ENCODE measurements at places on chromosomes 12 and 14.

- peak; percentile 70 for DNase-seq
Observed at GRCh38 chr12:75720812-75721641, 209.6 kb upstream of the KRR1 start.

DNA sequence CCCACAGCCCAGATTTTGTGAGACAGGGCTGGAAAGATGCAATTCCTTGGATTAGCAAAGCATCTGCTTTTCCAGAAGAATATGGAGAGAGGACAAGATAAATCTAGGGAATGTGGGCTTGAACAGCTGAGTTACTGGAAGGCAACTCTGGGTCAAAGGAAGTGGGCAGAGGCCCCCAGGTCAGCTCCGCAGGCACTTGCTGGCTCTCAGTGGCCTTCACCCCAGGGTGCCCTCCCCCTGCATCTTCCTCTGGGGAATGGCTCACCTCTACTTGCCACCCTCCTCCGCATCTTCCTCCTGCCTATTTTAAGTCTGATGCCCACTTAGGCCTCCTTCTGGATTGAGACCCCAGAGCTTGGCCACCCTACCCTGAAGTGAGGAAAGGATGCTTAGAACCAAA lies 10.5 kb upstream of the PNMA1 start:
- DNase-seq = no peak

DNA sequence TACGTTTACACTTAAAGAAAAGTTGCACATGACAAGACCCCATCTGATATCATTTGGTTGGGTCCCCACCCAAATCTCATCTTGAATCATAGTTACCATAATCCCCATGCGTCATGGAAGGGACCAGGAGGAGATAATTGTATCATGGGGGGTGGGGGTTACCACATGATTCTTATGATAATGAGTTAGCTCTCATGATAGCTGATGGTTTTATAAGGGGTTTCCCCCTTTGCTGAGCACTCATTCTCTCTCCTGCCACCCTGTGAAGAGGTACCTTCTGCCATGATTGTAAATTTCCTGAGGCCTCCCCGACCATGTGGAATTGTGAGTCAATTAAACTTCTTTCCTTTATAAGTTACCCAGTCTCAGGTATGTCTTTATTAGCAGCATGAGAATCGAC lies 60.3 kb downstream of the PHLDA1 start:
- DNase-seq = no peak

DNA sequence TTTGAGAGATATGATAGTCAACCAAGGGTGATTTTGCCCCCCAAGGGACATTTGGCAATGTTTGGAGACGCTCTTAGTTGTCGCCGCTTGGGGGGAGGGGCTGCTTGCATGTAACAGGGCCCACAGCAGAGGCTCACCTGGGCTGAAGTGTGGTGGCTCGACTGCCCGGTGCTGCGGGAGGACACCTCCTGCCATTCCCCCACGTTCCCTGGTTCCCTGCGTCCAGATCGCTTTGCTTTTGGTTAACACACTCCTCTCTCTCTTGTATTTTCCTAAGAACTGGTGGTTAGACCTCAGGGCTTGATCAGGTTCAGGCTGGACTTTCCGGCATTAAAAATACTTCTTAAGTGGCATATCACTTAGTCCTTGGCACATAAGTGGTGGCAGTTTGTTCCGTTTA lies 18.9 kb downstream of the PPP2R5C start:
- no peak for DNase-seq

- DNase-seq = no peak
Observed at GRCh38 chr14:31926123-31926522, 151.0 kb upstream of the ARHGAP5 start.

- DNase-seq = no peak
Observed at GRCh38 chr12:52007982-52008510, 1.3 kb downstream of the TAMALIN start.

Measured in epithelial cell of prostate (primary cell).